T-helper 2 cell (primary cell): ENCODE measurements at places on chromosomes 5 and 9.

- no peak for DNase-seq
Observed at GRCh38 chr9:98805506-98806272, 1.8 kb upstream of the GALNT12 start.

DNA sequence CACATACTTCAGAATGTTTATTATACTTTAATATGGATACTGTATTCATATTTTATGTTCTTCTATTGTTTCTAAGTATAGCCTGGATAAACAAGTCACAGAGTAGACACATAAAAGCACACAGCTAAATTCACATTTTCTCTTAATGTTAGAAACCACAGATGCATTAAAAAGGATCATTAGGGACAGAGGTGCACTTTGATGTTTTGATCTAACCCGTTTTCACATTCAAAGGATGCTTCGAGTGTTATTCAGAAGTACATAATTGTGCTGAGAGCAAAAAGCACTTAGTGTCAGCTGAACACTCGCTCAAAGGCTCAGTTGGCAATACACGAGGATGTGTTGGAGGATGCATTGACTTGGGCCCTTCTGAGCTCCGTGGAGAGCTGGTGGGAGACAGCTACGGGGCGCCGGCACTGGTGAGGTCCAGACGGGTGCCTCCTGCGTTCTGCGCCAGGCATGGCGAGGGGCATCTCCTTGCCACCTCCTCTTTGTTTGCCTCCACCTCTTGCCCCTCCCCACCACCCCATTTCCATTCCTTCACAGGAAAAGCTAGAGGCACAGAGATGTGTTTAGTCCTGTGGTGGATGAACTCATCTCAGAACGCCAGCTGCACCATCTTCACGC, 35.5 kb downstream of the MED10 start:
- no peak for DNase-seq

DNA sequence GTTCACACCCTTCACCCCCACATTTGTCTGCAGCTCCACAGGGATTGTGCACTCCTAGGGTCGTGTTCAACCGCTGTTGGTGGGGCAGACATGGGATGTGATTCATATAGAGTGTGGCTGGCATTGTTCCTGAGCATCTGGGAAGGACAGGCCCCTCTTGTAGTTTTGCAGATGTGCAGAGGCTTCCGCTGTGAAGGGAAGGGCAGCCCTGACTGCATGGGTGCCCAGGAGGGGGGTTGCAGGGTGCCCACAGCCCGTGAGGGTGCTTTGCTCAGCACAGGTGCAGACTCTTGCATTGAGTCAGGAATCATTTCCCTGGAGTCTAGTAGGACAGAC, 30.2 kb upstream of the PITX1 start:
- DNase-seq = no peak

GRCh38 chr9:27189426-27189825, 80.4 kb downstream of the TEK start:
- DNase-seq = no peak

- DNase-seq = no peak
Observed at GRCh38 chr9:122331523-122331927, 39.3 kb upstream of the PTGS1 start.

- DNase-seq = no peak
Observed at GRCh38 chr5:14097998-14098471, 45.1 kb upstream of the TRIO start.

DNA sequence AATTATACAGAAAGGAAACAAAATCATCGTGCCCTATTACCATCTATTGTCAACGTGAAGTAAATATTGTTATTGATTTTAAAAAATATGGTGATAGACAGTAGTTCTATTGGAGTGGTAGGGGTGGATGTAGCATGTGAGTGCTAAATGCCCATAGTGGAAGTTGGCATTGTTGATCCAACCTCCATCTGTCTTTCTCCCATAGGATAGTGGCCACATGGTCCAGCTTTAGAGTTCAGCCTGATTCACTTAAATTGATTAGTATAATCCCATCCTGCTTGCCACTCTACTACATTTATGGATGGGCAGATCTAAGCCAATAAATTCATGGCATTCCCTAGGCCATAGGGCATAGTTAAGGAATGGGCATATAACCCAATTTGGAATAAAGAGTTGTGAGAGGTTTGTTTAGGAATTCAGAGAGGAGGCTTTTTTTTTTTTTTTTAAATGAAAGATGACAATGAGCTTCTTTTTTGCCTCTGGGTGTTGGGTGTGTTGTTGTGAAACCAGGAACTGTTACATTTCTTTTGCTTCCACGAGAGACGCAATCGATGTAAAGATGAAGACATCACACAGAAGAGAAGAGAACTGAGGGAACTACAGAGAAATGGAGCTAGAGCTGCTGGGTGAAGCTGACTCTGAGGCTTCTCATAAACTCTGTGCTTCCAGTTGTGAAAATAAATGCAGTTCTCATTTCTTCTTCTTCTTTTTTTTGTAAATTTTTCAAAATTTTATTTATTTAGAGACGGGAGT, 12.5 kb upstream of the CHD1 start:
- no peak for DNase-seq

DNA sequence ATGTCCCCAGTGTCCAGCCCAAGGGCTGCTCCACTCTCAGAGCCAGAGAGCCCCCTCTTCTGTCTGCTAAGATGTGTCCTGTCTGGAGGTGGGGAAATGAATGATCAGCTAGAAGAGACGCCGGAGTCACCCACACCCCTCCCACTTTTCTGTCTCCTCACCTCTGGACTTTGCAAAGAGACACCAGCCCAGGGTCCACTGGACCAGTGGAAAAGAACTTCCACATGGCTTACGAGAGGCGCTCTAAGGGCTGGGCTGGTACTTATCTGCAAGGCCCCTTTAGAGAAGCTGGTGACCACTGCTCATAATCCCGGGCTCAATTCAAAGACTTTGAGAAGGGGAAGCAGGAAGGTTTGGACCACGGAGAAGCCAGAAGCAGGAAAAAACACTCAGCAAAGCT, 9.2 kb downstream of the NR5A1 start:
- DNase-seq = no peak

DNA sequence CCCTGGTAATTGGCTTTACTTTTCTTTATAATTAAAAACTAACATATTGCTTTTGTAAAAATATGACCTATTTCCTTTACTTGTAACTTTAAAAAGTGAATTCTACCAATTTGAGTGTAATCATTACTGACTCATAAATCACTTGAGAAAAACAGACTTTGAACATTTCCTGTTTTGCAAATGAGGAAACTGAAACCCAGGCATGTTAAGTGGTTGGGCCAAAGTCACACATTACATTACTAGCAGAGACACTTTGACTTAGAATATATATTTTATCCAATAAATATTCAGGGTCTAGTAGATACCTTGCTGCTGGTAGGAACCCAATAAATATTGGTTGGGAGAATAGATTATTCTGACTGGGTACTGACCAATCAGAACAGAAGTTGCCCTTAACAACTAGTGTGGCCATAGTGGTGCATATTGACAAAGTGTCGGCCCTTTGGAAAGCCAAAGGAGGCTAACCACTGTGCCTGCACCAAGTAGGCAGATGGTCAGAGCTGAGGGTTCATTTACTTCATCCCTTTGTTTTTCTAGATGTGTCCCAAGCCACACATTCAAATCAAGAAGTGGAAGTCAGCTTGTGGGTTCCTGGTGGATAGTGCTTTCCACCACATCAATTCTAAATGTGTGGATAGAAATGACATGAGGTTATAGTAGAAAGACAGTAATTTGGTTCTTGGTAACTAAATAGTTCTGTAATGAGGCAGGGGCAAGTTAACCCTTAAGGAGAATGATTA, 365.1 kb upstream of the RIOK2 start:
- DNase-seq = no peak

DNA sequence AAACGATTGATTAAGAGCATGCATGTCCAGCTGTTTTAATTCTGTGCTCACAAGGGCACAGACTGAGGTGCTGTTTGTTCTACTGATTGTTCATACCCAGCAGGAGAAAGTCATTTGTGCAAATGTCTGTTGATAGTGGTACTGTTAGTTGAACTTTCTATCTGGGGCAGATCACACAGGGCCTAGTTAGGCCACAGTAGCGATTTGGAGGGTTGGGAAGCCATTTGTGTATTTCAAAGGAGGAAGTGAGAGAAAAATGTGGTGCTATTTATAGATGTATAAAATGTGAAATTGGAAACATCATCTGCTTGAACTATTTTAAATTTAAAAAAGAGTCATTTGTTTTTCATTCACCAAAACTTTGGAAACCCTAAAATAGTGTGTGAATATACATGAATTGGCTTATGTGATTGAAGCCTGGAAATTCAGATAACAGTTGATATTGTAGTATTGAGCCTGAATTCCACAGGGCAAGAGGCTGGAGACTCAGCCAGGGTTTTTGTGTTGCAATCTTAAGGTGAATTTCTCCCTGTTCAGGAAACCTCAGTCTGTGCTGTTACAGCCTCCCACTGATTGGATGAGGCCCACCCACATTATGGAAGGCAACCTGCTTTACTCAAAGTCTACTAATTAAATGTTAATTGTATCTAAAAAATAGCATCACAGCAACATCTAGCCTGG, 162.0 kb upstream of the CDKN2B start:
- DNase-seq = no peak

DNA sequence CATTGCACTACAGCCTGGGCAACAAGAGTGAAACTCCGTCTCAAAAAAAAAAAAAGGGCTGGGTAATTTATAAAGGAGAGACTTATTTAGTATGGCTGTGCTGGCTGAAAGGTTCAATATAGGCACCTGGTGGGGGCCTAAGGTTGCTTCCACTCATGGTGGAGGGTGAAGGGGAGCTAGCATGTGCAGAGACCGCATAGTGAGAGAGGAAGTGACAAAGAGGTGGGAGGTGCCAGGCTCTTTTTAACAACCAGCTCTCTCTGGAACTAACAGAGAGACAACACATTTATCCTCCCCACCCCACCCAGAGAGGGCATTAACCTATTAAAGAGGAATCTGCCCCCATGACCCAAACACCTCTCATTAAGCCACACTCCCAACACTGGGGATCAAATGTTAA, 28.9 kb upstream of the SERINC5 start:
- no peak for DNase-seq

DNA sequence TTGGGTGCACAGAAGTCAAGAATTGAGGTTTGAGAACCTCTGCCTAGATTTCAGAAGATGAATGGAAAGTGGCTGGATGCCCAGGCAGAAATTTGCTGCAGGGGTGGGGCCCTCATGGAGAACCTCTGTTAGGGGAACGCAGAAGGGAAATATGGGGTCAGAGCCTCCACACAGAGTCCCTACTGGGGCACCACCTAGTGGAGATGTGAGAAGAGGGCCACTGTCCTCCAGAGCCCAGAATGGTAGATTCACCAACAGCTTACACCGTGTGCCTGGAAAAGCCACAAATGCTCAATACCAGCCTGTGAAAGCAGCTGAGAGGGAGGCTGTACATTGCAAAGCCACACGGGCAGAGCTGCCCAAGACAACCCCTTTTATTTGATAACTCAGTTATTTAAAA, 383.5 kb downstream of the TLE4 start:
- peak; percentile 15 for DNase-seq

- no peak for DNase-seq
Observed at GRCh38 chr9:98790134-98790841, 6.1 kb downstream of the ANKS6 start.

DNA sequence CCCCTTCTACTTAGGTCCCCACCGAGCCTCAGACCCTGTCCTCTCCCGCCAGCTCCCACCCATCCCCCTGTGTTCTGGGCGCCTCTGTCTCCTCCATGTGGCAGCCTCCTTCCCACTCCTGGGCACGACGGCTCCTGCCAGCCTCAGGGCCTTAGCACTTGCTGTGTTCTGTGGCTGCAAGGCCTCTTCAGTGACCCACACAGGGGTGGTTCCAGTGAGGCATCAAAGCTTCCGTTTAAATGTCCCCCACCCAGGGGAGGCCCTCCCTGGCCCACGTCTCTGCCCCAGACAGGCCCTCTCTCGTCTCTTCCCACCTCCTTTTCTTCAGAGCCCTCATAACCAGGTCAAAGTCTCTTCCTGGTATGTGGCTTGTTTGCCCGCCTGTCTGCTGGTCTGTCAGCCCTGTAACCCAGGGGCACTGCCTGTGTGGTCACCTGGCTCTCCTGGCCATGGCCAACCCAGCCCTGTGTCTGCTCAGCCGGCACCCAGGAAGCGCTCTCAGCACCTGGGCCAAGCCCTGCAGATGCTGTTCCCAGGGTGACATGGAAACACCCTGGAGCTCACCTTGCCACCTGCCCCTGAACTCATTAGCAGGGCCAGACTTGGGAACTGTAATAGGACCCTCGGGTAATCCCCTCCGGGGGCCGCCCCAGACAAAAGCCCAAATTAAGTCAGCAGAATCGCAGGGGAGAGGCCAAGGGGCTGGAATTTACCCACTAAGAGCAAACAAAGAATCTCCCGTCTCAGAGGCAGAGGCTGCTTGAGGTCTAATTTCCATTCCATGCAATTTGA, 33.7 kb downstream of the LHX3 start:
- no peak for DNase-seq

- peak; percentile 24 for DNase-seq
Observed at GRCh38 chr9:100595391-100596199, 17.7 kb downstream of the CAVIN4 start.

DNA sequence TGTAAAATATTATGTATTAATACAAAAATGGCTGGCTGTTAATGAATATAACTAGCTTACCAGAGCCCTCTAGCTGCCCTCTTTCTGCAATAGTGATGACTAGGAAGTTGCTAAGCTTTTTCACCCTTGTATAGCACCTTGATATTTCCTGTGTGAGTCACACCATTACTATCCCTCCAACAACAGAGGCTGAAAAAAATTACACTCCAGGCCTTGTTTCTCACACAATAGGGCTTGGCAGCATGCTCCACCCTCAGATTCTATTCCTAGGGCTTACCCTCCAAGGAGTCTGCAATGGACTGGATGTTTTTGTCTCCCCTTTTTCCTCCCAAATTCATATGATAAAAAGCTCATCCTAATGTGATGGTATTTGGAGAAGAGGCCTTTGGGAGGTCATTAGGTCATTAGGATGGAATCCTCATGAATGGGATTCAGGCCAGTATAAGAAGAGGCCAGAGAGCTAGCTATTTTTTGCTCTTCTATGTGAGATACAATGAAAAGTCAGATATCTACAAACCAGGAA, 184.6 kb upstream of the MAP1B start:
- DNase-seq = no peak

- DNase-seq = no peak
Observed at GRCh38 chr9:33260372-33260771, 4.1 kb downstream of the BAG1 start.

- DNase-seq = no peak
Observed at GRCh38 chr9:7206221-7206758, 448.5 kb downstream of the KDM4C start.

GRCh38 chr5:176948458-176948857, 49.3 kb upstream of the HK3 start:
- no peak for DNase-seq

DNA sequence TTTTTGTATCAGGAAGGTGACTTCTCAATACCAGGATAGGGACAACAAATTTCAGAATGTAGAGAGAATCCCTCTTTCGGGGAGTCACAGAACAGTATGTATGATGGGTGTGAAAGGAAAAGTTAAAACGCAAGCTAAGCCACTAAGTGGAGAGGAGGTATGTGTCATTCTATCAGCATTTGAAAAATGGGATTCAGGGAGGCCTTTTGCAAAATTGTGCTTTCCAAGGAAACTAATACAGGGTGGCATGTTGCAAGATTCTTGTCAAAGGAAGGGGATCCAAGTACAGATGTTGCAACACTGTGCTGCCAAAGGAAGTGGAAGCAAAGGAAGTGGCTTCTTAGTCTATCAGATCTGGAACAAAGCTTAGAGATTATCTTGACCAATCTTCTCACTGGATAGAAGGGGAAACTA, 12.6 kb upstream of the TNIP1 start:
- no peak for DNase-seq
